ENCODE measurements at places on chromosomes 6 and 20.

- no peak for DNase-seq
These were observed 176.4 kb upstream of the MYLIP start for GRCh38 chr6:15952231-15953151.

DNA sequence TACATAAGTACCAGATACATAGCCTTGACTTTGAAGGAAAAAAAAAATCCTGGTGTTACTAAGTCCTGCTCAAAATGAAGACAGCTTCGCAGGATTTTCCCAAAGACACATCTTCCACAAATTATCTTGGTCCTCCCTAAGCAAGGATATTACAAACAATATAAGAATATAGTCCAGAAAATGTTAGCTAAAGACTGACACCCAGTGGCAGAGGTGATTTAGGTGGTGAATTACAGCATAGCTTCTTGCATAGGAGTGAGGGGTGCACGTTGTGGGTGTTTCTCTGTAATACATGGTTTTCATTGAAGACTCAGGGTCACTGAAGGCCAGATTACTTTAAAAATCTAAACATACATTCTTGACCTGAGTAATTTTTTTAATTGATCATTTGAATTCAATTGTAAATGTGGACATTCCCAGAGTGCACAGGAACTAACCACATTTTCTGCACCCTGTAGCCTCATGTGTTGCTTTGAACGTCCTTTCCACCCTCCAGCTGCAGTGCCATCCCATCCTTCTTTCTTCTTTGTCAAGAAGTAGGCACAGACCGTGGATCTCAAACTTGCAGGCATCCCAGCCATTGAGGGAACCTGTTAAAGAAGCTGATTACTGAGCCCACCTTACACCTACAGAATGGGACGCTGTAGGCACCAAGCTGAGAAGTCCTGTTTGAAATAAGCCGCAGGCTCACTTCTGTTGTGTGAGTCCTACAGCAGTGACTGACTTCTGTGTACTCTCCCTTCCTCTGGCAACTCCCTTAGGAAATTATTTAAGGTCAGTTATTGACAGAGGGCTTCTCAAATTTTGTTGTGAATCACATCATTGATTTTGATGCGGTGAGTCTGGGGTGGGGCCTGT lies 102.6 kb downstream of the PERP start:
- no peak for DNase-seq

DNA sequence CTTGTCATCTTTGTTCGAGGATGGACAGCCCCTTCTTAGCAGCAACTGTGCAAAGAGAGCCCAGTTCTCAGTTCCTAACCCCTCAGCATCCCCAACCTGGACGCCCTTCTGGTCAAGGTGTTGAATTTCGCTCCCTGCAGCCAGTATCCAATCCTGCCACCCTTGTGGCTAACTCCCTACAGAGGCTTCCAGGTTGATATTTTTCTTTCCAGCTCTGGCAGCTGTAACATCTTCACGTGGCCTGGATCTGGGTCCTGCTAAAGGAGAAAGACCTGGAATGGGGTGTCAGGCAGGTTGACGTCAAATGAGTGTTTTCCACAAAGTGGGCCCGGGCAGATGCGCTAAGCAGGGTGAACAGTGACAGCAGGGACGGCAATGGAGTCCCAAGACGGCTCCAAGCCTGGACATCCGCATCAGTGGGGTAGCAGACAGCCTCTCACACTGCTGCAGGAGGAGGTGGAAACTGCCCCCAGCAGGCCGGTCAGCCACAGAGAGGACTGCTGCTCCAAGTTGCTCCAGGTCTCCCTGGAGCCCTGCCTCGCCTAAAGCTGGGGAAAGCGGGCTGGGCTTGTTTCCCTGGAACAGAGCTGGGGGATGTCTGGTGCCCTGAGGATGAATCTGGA lies 1.0 kb upstream of the YTHDF1 start:
- no peak for DNase-seq

DNA sequence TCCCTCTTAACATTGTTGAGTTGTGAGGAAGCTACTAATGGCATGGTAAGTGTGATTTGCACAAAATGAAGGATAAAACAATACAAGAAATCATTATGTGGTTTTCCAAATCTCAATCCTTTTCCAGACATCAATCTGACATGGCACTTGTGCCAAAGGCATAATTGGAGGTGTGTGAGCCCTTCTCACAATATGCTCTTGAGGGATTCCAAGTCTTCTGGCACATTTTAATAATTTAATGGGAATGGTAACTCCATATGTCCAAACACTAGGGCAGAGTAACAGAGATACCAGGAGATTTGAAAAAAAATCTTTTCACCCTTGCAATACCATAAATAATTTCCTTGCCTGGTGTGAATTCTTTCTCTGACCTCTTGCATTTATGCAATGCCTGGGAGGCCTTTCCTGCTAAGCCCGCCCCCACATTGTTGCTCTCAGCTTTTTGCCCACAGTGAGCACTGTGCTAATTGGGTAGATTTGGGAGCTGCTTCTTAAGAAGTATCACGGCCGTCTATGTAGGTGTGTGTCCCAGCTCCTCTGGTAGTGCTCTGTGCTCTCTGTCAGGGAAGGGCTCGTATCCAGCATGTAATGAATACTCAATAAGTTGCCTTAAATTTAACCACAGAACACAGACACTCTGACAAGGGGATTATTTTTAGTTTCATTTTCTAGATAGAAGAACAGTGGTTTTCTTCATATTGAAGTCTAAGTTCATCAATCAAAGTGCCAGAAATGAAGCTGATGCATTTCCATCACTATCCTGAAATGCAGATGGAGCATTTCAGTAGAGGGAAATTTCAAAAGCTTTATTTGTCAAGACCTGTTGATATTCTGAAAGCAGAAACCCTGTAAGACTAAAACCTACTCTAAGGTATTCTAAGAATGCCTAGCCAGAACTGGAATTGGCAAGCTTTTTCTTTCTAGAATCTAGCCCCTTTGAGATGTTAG lies 54.4 kb upstream of the CEP85L start:
- DNase-seq = no peak

- no peak for DNase-seq
These were observed 60.7 kb upstream of the FNDC1 start for GRCh38 chr6:159108426-159108985.

- peak; percentile 20 for DNase-seq
These were observed 12.2 kb upstream of the KCNK15 start for GRCh38 chr20:44733341-44734069.

DNA sequence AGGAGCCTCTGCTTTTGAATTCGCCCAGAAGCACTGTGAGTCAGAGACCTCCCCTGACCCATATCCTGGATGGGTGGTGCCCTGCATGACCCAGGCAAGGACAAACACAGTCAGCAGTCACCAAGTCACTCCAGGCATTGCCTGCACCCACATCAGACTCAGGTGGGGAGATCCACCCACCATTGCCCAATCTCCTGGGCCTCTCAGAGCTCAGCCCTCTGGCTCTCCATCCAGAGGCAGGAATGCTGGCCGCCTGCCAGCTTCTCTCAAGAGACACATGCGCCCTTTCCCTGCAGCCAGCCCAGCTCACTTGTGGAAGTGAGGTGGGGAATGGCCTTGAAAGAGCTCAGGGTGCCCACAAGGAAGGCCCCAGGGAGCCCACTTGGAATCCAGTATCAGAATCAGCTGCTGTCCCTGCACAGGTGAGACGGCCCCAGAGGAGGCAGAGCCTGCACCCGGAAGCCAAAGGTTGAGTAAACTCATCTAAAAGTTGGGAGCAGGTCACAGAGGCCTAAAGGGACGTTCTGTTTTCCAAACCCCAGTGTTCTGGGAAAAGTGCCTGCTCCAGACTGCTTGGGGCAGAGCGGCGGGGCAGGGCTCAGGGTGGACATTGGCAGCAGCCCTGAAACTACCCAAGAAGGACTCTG lies 129.8 kb downstream of the PREX1 start:
- DNase-seq = no peak
